CD14-positive monocyte (primary cell): ENCODE measurements at places on chromosomes 6 and 20.

DNA sequence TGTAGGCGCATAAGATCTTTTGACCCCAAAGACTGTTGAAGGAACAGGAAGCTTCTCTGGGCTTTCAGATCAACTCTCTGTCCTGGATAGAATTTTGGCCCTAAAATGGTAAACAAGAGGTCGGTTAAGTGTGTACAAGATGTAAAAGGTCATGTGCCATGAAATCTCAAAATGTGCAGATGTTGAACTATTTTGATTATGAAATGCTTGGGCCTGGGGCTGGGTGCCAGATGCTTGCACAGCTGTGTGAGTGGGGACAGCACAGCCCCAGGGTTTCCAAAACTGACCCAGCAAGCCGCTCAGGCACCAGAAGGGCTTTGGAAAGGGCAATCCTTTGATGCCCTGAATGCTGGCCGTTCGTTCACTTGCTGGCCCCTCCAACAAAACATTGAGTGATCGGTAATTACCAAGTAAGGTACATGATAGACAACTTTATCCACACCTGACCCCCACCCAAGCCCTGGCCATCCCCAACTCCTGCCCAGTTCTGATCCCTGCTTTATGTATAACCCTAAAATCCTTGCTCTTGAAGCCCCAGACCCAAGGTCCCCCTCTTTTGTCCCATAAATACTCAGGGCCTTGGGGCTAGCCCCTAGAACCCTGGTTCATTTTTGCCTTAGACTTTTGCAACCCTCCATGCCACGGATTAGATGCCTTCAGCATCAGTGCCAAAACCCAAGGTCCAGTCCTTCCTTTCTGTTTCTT is 1.9 kb downstream of the TMEM239 start:
- DNase-seq, result no peak
- H3K4me3 ChIP-seq, result no peak overlapping the region
- no peaks in the 10 kb centered on the region for H3K36me3 ChIP-seq
- H3K4me1 ChIP-seq, result no peaks in the 10 kb centered on the region
- no peak overlapping the region for H3K27ac ChIP-seq

GRCh38 chr6:53811082-53811481 is 16.3 kb downstream of the LRRC1 start:
- H3K36me3 ChIP-seq, result no peaks in the 10 kb centered on the region
- DNase-seq, result no peak
- H3K27ac ChIP-seq, result no peak overlapping the region
- no peak overlapping the region for H3K4me3 ChIP-seq
- H3K4me1 ChIP-seq, result no peaks in the 10 kb centered on the region

DNA sequence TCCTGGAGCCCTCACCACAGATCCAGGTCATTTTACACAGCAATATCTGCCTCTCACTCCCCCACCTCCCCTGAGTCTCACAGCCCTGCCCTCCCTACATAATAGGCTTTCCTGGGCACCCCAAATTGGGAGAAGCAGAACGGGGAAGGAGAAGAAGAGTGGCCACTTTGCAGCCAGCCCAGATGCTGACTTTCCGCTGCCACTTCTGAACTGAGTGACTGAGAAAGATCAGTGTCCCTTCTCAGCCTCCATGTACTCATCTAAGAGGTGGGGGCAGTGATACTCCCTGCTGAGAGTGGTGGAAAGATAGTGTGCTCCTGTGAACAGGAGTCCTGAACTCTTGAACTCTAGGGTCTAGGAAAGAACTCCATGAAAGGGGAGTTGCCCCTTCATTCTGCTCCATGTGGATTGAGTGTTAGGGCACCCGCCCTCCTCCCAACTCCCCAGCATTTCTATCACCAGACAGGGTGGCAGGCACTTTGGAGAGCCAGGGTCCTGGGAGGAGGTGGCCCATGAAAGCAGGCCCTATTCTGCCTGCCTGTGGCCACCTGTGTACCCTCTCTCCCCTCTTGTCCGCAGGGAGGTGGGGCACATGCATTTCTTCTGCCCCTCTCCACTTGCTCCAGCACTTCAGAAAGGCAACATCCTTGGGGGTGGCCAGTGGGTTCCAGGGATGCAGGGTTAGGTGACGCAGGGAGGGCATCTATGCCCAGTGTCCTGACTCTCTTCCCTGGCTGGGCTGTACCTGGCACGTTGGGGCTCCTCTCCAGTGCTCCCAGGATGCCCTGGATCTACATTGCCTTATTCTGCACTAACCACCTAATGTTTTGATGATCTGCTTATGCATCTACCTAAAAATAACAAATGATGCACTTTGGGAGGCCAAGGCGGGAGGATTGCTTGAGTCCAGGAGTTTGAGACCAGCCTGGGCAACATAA is 38.3 kb upstream of the MRPS18A start:
- DNase-seq, result peak; percentile 7
- H3K27ac ChIP-seq, result peak overlapping the region; percentile 85
- peaks cover 40% of the 10 kb centered on the region for H3K4me1 ChIP-seq
- H3K4me3 ChIP-seq, result no peak overlapping the region
- H3K27me3 ChIP-seq, result peaks cover 9% of the 10 kb centered on the region

GRCh38 chr20:33540427-33540826 is 50.5 kb downstream of the CBFA2T2 start:
- H3K4me3 ChIP-seq, result no peak overlapping the region
- H3K27me3 ChIP-seq, result no peaks in the 10 kb centered on the region
- no peak for DNase-seq
- no peak overlapping the region for H3K27ac ChIP-seq
- H3K36me3 ChIP-seq, result no peaks in the 10 kb centered on the region

DNA sequence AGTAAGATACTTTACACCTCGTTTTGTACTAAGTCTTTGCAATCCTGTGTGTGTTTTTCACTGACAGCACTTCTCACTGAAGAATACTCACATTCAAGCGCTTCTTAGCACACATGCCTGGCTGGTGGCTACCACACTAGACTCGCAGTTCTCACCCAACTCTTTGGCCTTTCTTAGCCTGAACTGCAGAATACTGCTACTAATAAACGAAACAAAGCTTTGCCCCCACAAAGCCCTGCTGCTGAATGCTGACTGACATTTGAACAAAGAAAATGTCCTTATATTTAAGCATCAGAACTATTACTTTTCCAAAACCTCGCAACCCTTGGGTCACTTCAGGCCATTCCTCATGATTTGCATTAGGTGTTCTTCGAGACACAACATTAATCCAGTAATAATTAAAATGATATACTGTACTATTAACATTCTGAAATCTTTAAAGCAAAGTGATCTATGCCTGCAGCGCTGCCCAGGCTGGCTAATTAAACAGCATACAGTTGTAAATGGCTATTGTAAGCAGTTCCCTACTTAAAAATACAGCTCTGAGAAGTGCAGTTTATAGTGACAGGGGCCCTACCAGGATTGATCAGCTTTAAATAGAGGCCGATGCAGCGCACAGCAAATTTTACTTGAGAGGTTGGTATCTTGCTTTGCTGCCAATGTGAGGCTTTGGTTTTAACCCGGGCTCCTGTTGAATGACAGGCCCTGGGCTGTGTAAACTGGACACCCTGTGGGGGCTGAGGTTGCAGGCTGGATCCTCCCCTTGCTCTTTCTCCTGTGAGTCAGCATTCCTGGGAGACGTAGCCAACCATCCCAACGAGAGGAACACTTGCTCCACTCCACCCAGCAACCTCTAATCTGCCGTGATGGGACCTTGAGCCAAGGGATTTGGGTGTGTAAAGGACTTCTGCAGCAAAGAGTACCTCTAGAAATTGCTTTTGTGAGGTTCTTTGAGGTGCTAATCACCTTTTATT is 899.0 kb downstream of the TFAP2A start:
- no peak overlapping the region for H3K27ac ChIP-seq
- no peak for DNase-seq
- no peaks in the 10 kb centered on the region for H3K36me3 ChIP-seq
- H3K4me1 ChIP-seq, result no peaks in the 10 kb centered on the region

DNA sequence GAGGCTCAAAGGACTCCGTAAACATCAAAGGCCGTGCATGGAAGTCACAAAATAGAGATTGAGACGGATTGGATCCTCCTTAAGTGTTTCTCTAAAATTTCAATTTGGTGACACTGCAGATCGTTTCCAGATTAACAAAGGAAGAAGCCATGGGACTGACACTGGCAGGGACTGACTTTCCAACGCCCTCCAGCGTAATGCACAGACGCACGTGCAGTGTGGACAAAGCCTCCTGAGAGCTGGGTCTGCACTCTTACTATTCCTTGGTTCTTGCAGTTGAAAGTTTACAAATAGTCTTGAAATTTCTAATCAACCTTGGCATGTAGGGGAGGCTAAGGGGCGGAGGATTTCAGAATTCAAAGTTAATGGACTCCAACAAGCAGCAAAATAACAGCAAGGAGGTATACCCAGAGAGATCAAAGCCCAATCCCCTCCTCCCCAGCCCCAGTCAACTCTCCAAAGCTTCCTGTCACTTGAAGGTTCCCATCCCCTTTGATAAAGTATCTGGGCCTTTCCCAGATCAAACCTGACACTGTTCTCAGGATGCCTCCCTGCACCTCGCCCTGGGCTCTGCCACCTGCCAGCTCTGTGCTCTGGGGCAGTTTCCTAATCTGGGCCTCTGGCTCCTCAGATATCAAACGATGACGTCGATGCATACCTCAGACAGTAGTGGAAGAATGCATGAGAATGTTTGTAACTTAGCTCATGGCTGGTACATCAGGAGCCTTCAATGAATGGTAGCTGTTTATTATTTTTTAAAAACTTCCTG is 106.5 kb upstream of the TRAF3IP2 start:
- H3K4me1 ChIP-seq, result peaks cover 4% of the 10 kb centered on the region
- H3K27ac ChIP-seq, result no peak overlapping the region
- no peaks in the 10 kb centered on the region for H3K27me3 ChIP-seq
- peaks cover 84% of the 10 kb centered on the region for H3K36me3 ChIP-seq
- no peak for DNase-seq

DNA sequence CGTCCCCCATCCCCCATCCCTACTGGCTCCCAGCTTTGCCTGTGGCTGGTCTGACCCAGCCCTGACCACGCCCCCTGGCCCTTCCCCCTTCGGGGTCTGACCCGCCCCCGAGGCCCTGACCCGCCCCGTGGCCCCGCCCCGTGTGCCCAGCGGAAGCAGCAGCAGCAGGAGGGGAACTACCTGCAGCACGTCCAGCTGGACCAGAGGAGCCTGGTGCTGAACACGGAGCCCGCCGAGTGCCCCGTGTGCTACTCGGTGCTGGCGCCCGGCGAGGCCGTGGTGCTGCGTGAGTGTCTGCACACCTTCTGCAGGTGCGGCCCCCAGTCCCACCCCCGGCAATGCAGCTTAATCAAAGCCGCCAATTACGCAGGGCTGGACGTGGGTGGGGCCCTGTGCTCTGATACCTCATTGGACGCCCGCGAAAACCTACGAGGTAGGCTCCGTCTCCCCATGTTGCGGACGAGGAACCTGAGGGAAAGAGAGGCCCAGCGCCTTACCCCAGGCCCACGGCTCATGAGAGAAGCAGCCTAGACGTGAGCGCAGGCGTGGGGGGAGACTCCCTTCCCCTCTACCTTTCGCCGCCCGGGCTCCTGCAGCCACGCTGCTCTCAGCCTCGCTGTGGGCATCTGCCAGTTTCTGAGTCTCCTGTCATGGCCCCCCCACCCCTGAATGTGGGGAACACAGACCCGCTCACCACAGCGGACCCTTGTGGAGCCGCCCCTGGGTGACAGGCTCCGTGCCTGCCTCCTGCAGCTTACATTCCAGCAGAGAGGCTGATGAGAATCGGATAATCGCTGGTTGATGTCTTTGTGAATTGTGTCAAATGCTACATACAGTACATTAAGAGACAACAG is 12.8 kb downstream of the RBCK1 start:
- H3K27ac ChIP-seq, result no peak overlapping the region
- peaks cover 3% of the 10 kb centered on the region for H3K4me1 ChIP-seq
- peaks cover 76% of the 10 kb centered on the region for H3K36me3 ChIP-seq
- no peaks in the 10 kb centered on the region for H3K27me3 ChIP-seq
- DNase-seq, result peak; percentile 21

DNA sequence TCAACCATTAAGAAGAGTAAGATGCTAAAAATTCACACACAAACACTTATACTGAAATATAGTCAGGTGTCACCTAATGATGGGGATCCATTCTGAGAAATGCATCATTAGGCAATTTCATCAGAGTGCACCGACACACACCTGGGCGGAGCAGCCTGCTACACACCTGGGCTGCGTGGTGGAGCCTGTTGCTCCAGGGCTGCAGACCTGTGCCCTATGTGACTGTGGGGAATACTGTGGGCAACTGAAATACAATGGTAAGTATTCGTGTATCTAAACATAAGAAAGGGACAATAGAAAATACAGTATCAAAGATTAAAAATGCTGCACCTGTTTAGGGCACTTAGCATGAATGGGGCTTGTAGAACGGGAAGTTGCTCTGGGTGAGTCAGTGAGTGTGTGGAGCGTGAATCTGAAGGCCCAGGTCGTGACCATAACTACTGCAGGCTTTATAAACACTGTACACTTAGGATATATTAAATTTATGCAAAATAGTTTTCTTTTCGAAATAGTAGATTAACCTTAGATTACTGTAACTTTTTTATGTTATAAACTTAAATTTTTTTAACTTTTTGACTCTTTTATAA is 124.4 kb upstream of the AFDN start:
- H3K4me1 ChIP-seq, result peaks cover 23% of the 10 kb centered on the region
- no peaks in the 10 kb centered on the region for H3K36me3 ChIP-seq
- peaks cover 28% of the 10 kb centered on the region for H3K27me3 ChIP-seq
- peak; percentile 56 for DNase-seq
- no peak overlapping the region for H3K4me3 ChIP-seq

GRCh38 chr6:10970731-10971130 is 73.4 kb downstream of the ELOVL2 start:
- H3K4me1 ChIP-seq, result no peaks in the 10 kb centered on the region
- no peak overlapping the region for H3K4me3 ChIP-seq
- H3K27me3 ChIP-seq, result no peaks in the 10 kb centered on the region
- no peak for DNase-seq
- no peaks in the 10 kb centered on the region for H3K36me3 ChIP-seq

DNA sequence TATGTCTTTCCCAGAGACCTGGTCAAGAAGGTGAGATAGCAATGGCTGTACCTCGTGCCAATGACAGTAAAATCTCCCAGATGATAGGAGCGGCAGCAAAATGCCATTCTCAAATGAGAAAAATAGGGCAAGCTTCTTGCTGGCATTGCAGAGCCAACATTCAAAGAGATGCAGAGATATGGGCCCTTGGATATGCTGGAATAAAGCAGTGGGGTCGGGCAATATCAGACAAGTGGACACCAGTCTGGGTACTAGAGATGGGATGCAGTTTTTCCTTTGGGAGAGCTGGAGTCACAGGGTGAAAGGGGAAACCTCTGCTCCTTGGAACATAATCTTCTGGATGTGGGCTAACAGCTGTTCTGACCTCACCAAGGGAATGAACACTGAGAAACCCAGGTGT is 29.0 kb downstream of the GSTA4 start:
- no peaks in the 10 kb centered on the region for H3K27me3 ChIP-seq
- no peak overlapping the region for H3K27ac ChIP-seq
- no peak overlapping the region for H3K4me3 ChIP-seq
- no peaks in the 10 kb centered on the region for H3K36me3 ChIP-seq

- H3K36me3 ChIP-seq, result no peaks in the 10 kb centered on the region
- no peak overlapping the region for H3K4me3 ChIP-seq
- H3K4me1 ChIP-seq, result peaks cover 10% of the 10 kb centered on the region
- no peak overlapping the region for H3K27ac ChIP-seq
- DNase-seq, result no peak
Measured at GRCh38 chr6:2909718-2910117, 6.6 kb upstream of the SERPINB9 start.

GRCh38 chr6:163306000-163306399 is 108.5 kb upstream of the QKI start:
- H3K4me3 ChIP-seq, result no peak overlapping the region
- H3K4me1 ChIP-seq, result no peaks in the 10 kb centered on the region
- peaks cover 9% of the 10 kb centered on the region for H3K27me3 ChIP-seq
